ENCODE measurements at places on chromosomes 2 and 18. TPM values are rescaled to one million over a fixed set of nuclear protein-coding genes. Genes with fewer than 3 reads are reported as not detected.

TFCP2L1 gene
- under 0.01 TPM for total RNA-seq

ABHD1 gene
- not detected for total RNA-seq

OST4 gene
- total RNA-seq: 132 TPM

VAMP5 gene
- total RNA-seq: 3.4 TPM

SIGLEC15 gene
- not detected for total RNA-seq

Measured in temporal lobe (tissue), 4 donors.